ENCODE measurements at places on chromosomes 5 and 9. TPM values are rescaled to one million over a fixed set of nuclear protein-coding genes. Genes with fewer than 3 reads are reported as not detected.

DNA sequence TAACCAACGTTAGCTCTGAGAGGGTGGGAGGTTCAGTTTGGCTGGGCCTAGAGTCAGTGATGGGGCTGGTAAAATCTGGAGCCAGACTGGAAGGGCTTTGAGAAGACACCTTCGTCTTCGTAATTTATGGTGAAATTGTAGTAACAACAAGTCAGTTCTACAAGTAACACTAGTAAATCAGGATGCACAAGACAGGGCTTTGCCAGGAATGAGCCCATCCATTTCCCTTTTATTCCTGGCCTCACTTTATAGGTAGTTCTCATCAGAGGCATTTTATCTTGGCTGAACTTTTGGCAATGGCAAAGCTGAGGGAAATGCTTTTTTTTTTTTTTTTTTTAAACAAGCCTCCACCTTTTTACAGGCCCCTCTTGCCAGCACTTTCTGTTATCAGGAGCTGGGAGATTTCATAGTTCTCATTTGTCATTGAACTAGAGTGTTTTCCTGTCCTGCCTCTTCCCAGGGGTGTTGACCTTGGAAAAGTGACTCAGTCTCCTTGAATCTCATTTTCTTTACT is 110.5 kb upstream of the KLF4 start:
- no peak for DNase-seq

DNA sequence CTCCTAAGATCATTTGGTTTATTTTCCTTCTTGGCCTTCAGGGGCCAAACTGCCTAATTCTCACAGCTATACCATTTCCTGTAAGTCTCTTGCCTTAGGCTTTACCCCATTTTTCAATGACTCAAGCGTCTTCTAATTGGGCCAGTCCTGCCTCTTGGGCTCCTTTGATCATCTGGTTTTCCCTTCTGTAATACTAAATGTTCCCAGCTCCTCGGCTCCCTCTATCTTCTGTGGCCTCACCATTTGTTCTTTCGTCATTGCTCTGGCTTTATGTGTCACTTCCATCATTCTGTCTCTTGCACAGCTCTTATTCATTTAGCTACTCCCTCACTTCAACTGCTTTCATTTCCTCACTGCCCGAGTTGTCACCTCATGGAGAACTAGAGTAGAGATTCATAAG is 14.5 kb upstream of the SPINK7 start:
- peak; percentile 18 for DNase-seq

Gene PDE6A
- total RNA-seq = not detected

Gene CD180
- 0.43 TPM for total RNA-seq

Gene LECT2
- total RNA-seq = not detected
